ENCODE measurements at places on chromosomes 12 and 14.
A peak's percentile ranks its signal among the peaks of the same experiment; 100 is the strongest.

DNA sequence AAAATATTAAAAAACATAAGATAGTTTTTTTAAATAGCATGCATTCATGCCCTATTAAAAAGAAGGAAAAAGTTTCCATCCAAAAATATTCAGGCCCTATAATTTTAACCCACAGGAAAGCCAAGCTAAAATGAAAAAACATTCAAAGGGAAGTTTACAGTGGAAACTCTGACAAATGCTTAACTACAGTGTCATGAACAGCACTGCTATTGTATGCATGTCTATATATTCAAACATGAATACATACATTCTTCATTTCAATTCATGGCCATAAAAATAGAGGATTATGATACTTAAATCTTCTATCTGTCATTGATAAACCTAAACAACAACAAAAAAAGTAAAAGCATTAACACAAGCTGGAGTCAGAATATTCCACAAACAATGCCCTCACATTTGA lies 67.4 kb downstream of the PPP2R5E start:
- no peak for DNase-seq

DNA sequence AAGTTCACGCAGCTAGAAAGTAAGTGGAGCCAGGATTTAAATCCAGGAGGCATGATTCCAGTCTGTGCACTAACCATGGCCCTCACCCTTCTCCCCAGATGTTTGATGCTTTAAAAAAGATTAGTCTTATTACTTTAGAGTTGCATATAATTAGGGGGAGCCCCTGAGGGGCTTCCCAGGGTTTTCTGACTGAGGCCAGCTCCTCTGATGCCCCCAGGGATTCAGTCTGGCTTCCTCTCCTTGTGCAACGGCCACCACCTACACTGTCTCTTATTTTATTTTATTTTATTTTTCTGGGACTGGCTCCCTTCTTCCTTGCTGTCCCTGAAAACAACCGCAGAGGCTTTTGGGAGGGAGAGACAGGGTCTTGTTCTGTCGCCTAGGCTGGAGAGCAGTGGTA lies 22.6 kb downstream of the CLSTN3 start:
- DNase-seq: no peak

GRCh38 chr14:24369907-24370687 lies 2.1 kb downstream of the NFATC4 start:
- DNase-seq: no peak

DNA sequence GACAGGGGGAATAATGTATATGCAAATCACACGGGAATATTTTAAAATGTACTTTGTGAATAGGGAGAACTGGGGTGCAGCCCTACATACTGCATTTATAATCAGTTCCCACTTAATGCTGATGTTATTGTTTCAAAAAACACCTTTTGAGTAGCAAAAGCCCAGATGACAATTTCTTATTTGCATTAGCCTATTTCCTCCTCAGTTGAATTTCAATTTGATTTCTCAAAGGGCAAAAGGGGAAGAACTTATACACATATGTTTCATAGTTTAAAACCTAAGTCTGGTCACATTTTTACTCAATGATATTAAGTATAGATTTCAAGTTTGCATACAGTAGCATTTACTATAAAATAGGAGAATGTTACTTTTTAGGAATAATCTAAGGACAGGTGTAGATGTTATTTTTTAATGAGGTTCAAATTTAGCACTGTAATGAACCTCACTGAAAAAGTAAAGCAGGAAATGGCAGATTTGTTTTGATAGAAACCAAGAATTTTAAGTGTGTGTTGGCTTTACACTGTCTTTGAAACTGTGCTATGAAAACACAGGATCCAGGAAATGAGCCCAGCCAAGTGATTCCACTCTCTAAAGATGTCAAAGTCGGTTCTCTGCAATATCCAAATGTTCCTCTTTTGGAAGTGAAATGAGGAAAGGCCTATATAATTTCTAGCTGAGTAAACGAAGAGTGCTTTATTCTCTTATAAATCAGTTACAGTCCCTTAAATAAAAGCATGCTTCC lies 367.4 kb downstream of the BTG1 start:
- no peak for DNase-seq

GRCh38 chr12:2751686-2752085 lies 43.1 kb upstream of the FKBP4 start:
- no peak for DNase-seq

DNA sequence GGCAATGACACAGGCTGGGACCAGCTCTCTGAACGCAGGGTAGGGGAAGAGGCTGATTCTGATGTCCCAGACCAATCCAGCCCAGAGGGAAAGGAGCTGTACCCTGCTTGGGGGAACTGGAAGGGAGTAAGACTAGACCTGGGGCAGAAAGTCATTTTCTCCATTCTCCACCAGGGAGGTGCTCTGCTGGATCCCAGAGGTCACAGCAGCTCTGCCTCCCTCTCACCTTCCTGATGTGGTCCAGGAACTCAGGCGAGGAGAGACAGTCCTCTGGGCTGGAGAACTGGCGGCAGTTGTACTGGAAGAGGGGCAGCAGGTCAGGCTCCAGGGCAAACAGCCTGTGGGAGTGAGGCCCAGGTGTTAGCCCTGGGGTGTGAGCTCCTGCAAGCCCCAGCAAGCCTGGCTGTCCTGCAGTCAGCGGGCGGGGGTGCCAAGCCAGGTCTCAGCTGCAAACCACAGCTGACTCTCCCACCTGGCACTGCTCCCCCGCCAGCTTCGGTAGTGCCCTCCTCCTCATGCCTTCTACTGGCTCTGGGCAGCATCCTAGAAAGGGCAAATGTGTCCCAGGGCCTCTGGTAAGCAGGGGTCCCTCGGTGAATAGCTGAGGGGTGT lies 1.9 kb downstream of the NGB start:
- DNase-seq: no peak

GRCh38 chr14:41986700-41987099 lies 380.0 kb downstream of the LRFN5 start:
- no peak for DNase-seq

DNA sequence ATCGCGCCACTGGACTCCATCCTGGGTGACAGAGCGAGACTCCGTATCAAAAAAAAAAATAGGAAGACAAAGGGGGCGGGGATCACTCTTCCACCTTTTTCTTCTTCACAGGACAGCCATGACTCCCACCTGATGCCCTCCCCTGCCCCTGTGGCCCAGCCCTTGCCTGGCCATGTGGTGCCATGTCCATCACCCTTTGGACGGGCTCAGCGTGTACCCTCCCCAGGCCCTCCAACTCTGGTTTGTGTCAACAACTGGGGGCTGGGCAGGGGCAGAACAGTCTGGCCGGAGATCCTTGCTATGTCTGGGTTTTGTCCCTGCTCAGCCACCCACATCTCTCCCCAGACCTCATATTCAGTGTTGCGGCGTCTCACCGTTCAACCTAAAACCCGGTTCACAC lies 5.8 kb downstream of the TROAP start:
- no peak for DNase-seq

- DNase-seq: no peak
Measured at GRCh38 chr12:33480366-33480765, 40.7 kb upstream of the SYT10 start.

DNA sequence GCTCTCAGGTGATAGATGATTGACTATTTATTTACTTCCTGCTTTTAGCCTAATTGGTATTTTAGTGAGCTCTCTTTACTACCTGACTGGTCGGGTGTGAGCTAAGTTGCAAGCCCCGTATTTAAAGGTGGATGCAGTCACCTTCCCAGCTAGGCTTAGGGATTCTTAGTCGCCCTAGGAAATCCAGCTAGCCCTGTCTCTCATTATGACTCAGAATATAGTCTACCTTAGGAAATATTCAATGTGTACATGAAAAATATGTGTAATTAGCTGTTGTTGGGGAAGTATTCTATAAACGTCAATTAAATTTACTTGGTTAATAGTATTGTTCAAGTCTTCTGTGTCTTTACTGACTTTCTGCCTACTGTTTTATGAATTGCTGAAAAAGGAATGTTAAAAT lies 306.9 kb upstream of the DIO2 start:
- no peak for DNase-seq

DNA sequence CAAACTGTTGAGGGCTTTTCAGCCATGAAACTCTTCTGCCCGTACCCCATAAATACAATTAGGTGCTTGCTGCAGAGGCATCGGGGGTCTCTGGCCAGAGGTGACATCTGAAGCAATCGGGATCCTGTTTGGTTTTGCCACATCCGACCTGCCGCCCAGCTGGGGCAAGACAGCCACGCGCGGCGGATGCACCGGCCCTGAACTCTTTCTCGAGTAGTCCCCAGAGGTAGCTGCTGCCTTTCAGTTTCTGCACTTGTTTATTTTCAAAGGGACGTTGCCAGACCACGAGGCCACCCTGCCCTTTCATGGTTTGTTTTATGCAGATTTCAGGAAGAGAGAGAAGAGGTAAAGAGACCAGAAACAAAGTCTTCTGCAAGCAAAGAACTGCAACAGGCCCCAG lies 10.6 kb upstream of the MLXIP start:
- peak; percentile 56 for DNase-seq

- DNase-seq: no peak
Measured at GRCh38 chr12:105013892-105014291, 27.8 kb downstream of the NOPCHAP1 start.

- no peak for DNase-seq
Measured at GRCh38 chr12:44780221-44780790, 95.8 kb downstream of the NELL2 start.

- no peak for DNase-seq
Measured at GRCh38 chr14:33061667-33062325, 123.1 kb downstream of the NPAS3 start.

- no peak for DNase-seq
Measured at GRCh38 chr12:94718114-94718513, 67.8 kb upstream of the TMCC3 start.

DNA sequence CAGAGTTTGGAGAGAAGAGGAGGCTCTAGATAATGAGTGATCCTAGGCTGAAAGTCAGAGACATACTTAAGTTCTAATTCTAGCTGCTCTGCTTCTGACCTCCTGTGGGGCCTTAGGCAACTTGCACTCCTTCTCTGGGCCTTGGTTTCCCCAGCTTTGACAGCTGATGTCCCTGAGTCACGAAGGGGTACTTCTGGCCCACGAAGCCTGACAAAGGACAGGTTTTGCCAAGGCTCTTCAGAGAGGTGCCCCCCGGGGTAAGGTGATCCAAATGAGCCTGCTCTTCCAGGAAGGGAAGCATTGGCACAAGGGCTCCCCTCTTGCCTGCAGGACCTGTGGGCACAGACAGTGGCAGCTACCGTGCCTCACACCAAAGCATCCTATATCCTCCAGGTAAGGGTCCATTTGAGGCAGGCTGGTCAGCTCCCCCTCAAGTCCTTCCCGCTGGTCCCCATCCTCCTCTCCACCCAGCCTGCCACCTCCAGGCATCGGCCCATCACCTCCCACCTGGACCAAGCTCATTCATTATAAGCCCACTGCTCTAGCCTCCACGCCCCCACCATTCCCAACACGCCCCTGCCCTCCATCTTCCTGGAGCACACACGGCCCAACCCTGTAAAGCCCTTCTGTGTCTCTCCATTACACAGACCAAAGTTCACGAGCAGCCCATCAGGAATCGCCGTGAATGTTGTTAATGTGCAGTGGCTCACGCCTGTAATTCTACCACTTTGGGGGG lies 1.9 kb upstream of the PPP1R13B start:
- no peak for DNase-seq

DNA sequence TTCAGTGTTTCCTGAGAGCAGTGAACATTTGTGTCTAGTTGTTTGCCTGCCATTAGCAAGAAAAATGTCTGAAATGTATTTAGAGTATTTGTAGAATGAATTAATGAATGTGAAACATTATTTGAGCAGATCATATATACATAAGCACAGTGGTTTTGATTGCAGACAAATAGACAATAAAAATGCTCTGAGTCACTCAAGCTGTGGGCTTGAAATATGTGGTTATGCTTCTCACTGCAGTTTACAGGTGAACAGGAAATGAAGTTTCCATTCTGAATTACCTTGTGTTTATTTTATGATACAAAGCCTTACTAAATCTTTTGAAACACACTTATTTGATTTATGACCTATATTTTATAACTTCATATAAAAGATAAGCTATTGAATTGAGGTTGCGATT lies 827.7 kb downstream of the TMTC2 start:
- no peak for DNase-seq

Data from activated gamma-delta T cell treated with Interleukin-2 at 50 U/mL for 16 hours (primary cell).